Suprapubic skin (tissue), 4 donors: ENCODE measurements at places on chromosomes 7 and 10. TPM values are rescaled to one million over a fixed set of nuclear protein-coding genes. Genes with fewer than 3 reads are reported as not detected.
A peak's percentile ranks its signal among the peaks of the same experiment; 100 is the strongest.

Gene HUS1
- 14.7 TPM for total RNA-seq

Gene LRRTM3
- not detected for total RNA-seq

Gene CPA2
- total RNA-seq: not detected

Gene TFR2
- 1.5 TPM for total RNA-seq

DNA sequence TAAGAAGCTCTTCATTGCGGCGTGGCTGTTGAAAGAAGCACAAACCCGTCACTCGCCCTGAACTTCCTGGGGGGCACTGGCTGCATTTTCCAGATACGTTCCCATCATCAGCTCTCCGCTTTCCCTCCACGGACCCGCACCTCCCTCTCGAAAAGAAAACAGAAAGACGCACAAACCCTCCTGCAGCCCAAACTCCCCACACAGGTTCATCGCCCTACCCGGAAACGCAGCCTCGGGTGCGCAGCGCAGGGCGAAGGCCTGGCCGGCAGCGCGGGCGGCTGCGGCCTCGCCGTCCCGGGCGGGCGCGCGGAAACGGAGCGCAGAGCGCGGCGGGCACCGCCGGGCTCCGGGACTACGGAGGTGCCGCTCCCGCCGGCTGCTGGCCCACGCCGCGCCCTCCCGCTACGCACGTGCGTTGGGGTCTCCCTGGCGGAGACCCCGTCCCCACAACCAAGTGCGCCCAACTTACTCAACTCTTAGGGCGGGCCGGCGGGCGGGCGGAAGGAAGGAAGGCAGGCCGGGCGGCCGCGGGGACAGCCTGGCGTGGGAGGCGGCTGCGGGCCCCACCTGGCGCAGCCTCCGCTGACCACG, 822 bp downstream of the ZNF800 start:
- H3K4me3 ChIP-seq: peak overlapping the region; percentile 99
- peaks cover 40% of the 10 kb centered on the region for H3K4me1 ChIP-seq
- DNase-seq: peak; percentile 63
- peaks cover 13% of the 10 kb centered on the region for H3K36me3 ChIP-seq
- H3K27ac ChIP-seq: peak overlapping the region; percentile 98

DNA sequence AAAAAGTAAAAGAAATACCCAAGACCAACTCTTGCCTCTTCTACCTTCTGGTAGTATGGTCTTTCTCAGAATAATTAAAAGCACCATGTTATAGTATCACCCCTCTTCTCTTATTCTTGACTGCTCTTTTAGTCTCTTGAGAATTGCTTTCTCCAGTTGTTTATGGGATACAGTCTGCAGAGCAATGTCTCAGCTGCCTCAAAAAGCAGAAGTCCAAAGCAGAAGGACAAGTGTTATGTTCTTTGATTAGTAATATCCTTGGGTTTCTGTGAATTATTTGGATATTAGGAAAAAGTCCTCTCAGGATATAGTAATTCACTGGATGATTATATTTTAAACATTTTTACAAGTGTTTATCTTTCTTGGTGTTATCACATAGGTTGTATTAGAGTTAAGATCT, 7.4 kb downstream of the TAS2R41 start:
- H3K36me3 ChIP-seq: no peaks in the 10 kb centered on the region
- no peak for DNase-seq
- no peaks in the 10 kb centered on the region for H3K27me3 ChIP-seq
- H3K27ac ChIP-seq: peak overlapping the region; percentile 2
- H3K4me1 ChIP-seq: peaks cover 9% of the 10 kb centered on the region

GRCh38 chr10:28127881-28128280, 129.0 kb upstream of the ODAD2 start:
- no peaks in the 10 kb centered on the region for H3K4me1 ChIP-seq
- H3K27me3 ChIP-seq: no peaks in the 10 kb centered on the region
- no peak for DNase-seq
- H3K4me3 ChIP-seq: no peak overlapping the region
- H3K36me3 ChIP-seq: peaks cover 2% of the 10 kb centered on the region
- no peak overlapping the region for H3K27ac ChIP-seq

GRCh38 chr10:91925022-91925320, 1.4 kb downstream of the BTAF1 start:
- H3K27ac ChIP-seq: no peak overlapping the region
- H3K36me3 ChIP-seq: no peaks in the 10 kb centered on the region
- H3K4me3 ChIP-seq: peak overlapping the region; percentile 85
- peaks cover 37% of the 10 kb centered on the region for H3K4me1 ChIP-seq
- H3K27me3 ChIP-seq: no peaks in the 10 kb centered on the region

GRCh38 chr10:99395750-99396445, 34.5 kb downstream of the GOT1 start:
- no peak for DNase-seq
- H3K4me3 ChIP-seq: no peak overlapping the region
- no peak overlapping the region for H3K27ac ChIP-seq
- H3K27me3 ChIP-seq: no peaks in the 10 kb centered on the region
- peaks cover 39% of the 10 kb centered on the region for H3K36me3 ChIP-seq

GRCh38 chr10:91197127-91197526, 23.3 kb upstream of the PCGF5 start:
- no peaks in the 10 kb centered on the region for H3K36me3 ChIP-seq
- peaks cover 7% of the 10 kb centered on the region for H3K4me1 ChIP-seq
- H3K4me3 ChIP-seq: no peak overlapping the region
- H3K27ac ChIP-seq: no peak overlapping the region
- no peaks in the 10 kb centered on the region for H3K27me3 ChIP-seq

- no peaks in the 10 kb centered on the region for H3K4me1 ChIP-seq
- H3K27me3 ChIP-seq: no peaks in the 10 kb centered on the region
- H3K36me3 ChIP-seq: no peaks in the 10 kb centered on the region
- no peak for DNase-seq
Measured at GRCh38 chr7:122983261-122983660, 12.2 kb downstream of the TAS2R16 start.

GRCh38 chr7:24717694-24718320, 39.5 kb downstream of the GSDME start:
- no peak for DNase-seq
- H3K4me1 ChIP-seq: no peaks in the 10 kb centered on the region
- H3K27me3 ChIP-seq: no peaks in the 10 kb centered on the region
- H3K27ac ChIP-seq: no peak overlapping the region
- no peak overlapping the region for H3K4me3 ChIP-seq

DNA sequence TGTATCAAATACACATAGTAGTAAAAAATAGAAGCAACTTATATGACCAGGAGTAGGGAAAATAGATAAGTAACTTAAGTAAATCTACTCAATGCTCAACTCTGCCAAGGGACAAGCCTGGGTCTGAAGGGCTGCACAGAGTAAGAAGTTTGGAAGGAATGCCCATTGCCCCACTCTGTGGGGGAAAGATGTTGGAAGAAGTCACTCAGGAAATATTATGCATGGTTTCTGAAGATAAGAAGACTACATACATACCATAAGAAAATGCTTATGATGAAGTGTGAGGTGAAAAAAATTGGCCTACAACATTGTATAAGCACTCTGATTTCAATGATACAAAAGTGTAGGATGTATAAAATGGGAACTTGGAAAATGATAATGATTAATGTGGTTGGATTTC, 54.0 kb downstream of the LAMB4 start:
- DNase-seq: no peak
- H3K4me1 ChIP-seq: no peaks in the 10 kb centered on the region
- no peaks in the 10 kb centered on the region for H3K27me3 ChIP-seq
- no peak overlapping the region for H3K4me3 ChIP-seq
- H3K36me3 ChIP-seq: no peaks in the 10 kb centered on the region

GRCh38 chr10:34682580-34682979, 132.5 kb downstream of the PARD3 start:
- H3K4me3 ChIP-seq: no peak overlapping the region
- DNase-seq: no peak
- H3K27me3 ChIP-seq: no peaks in the 10 kb centered on the region
- H3K4me1 ChIP-seq: peaks cover 8% of the 10 kb centered on the region
- no peak overlapping the region for H3K27ac ChIP-seq

DNA sequence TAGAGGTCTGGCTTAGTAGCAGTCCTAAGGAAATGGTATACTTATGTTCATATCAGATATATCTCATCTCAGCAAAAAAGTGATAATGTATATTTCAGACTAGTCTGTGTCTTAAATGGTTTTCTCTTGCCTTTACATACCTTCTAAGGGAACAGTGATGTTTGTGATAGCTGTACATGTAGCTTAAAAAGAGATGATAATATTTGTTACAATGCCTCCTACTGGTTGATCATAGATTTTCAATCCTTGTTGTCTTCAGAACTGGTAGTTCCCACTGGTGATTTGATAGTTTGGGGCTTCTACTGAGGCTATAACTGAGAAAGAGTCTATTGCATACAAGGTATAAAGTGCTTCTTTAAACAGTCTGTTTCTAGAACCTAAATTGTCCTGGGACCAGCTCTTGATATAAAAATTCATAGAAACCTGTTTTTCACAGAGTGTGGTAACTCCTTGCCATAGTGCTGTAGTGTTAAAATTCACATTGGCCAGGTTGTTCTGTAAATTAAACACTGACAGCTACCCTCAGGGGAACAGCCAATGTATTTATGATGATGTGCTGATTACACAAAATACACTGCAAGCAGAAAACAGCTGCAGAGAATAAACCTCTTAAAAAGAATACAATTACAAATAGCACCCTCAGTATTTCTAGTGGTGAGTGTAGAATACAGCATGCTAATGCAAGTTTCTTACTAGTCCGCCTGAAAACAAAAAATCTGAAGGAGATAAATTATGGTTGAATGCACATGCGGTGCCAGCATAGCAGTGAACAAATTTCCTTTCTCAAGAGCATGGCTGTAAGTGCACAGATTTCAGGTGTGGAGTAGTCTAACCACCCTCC, 90.3 kb downstream of the BTRC start:
- no peaks in the 10 kb centered on the region for H3K27me3 ChIP-seq
- no peak overlapping the region for H3K4me3 ChIP-seq
- H3K36me3 ChIP-seq: no peaks in the 10 kb centered on the region
- peaks cover 3% of the 10 kb centered on the region for H3K4me1 ChIP-seq

DNA sequence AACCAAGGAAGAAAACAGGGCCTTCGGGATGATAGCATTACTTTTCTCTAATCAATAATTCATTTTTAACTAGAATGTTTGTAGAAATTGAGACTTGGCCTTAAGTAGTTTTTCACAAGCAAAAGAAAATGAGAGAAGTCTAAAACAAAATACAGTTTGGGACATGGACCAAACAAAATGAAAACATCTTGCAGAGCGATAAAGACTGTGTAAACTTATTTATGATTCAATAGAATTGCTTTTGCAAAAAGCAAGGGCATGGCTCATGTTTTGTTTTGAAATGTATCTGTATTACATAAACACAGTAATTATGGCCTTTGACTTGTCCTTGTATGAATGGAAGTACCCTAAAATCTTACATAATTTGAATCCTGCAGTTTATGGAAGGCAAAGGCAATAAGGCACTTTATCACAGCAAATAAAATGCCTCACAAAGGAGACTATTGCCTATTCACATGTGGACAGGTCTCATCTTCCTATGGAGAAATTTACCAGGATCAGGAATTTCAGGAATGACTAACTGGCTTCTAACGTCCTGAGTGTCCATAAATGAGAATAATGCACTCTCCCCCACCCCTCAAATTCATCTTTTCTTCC, 295.2 kb downstream of the PTEN start:
- no peaks in the 10 kb centered on the region for H3K36me3 ChIP-seq
- no peaks in the 10 kb centered on the region for H3K27me3 ChIP-seq
- H3K27ac ChIP-seq: peak overlapping the region; percentile 40
- no peak for DNase-seq
- peaks cover 28% of the 10 kb centered on the region for H3K4me1 ChIP-seq

DNA sequence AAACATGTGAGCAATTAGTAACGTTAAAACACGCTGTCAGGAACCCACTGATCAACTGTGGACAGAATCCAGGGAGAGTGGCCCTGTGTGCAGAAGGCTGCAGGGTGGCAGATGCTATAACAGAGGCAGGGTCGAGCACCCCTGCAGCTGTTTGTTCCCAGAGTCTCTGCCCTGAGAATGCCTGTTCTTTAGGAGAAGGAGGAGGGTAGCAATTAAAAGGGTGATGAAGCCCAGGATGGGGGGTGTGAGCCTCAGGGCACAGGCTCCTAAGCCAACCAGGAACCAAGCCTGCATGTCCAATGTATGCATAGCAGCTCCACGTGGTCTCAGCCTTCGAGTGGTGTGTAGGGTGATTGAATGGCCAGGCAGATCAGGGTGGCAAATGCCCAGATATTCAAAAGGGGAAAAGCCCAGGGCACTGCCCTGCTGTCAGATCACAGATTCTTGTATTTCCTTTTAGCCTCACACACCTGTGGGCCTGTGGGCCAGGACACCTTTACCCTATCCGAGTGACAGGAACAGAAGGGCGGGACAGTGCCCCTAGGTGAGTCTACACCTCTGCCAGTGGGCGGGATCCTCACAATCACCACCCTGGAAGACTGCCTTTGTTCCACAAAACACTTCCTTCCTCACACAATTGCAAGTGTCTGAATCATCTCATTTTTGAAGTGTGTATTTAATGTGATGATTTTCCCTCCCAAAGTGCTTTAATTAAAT, 7.3 kb downstream of the WDFY4 start:
- no peak overlapping the region for H3K27ac ChIP-seq
- no peaks in the 10 kb centered on the region for H3K4me1 ChIP-seq
- no peaks in the 10 kb centered on the region for H3K27me3 ChIP-seq

DNA sequence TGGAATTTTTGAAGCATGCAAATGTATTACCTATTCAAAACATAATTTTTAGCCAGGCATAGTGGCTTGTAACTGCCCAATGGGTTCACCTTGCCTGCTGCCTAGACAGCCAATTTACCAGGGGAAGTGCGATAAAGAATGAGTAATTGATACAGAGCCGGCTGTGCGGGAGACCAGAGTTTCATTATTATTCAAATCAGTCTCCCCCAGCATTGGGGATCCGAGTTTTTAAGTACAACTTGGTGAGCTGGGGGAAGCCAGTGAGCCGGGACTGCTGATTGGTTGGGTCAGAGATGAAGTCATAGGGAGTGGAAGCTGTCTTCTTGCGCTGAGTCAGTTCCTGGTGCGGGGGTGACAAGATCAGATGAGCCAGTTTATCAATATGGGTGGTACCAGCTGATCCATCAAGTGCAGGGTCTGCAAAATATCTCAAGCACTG, 29.1 kb upstream of the NRBF2 start:
- H3K27ac ChIP-seq: no peak overlapping the region
- no peaks in the 10 kb centered on the region for H3K36me3 ChIP-seq
- H3K27me3 ChIP-seq: no peaks in the 10 kb centered on the region
- no peak for DNase-seq
- H3K4me3 ChIP-seq: no peak overlapping the region

- H3K27me3 ChIP-seq: no peaks in the 10 kb centered on the region
- DNase-seq: no peak
- peak within 1 kb of the TSS; percentile 84 for H3K27ac ChIP-seq
- H3K36me3 ChIP-seq: no peaks in the 10 kb centered on the region
- H3K4me1 ChIP-seq: peaks cover 9% of the 10 kb centered on the region
- peak within 1 kb of the TSS; percentile 88 for H3K4me3 ChIP-seq
Measured at GRCh38 chr10:102714621-102715455, at the start of gene SFXN2. Gene SFXN2 (plus strand): TSS chr10:102714636. CDS start chr10:102726637, 12,001 bp downstream.

GRCh38 chr10:33031815-33032653, 74.0 kb upstream of the ITGB1 start:
- no peaks in the 10 kb centered on the region for H3K36me3 ChIP-seq
- peaks cover 11% of the 10 kb centered on the region for H3K4me1 ChIP-seq
- no peaks in the 10 kb centered on the region for H3K27me3 ChIP-seq

GRCh38 chr10:101089520-101090299, 27.9 kb downstream of the KAZALD1 start:
- H3K4me1 ChIP-seq: peaks cover 12% of the 10 kb centered on the region
- H3K4me3 ChIP-seq: no peak overlapping the region
- peaks cover 91% of the 10 kb centered on the region for H3K27me3 ChIP-seq

GRCh38 chr10:104353325-104354048, at the start of gene CFAP58:
Gene CFAP58 (plus strand): TSS chr10:104353833. CDS start chr10:104353898, 65 bp downstream.
- H3K36me3 ChIP-seq: no peaks in the 10 kb centered on the region
- peaks cover 38% of the 10 kb centered on the region for H3K4me1 ChIP-seq
- no peaks in the 10 kb centered on the region for H3K27me3 ChIP-seq
- H3K27ac ChIP-seq: no peak within 1 kb of the TSS
- DNase-seq: peak; percentile 92
- peak within 1 kb of the TSS; percentile 41 for H3K4me3 ChIP-seq
